ENCODE measurements at places on chromosomes 2 and 18.

DNA sequence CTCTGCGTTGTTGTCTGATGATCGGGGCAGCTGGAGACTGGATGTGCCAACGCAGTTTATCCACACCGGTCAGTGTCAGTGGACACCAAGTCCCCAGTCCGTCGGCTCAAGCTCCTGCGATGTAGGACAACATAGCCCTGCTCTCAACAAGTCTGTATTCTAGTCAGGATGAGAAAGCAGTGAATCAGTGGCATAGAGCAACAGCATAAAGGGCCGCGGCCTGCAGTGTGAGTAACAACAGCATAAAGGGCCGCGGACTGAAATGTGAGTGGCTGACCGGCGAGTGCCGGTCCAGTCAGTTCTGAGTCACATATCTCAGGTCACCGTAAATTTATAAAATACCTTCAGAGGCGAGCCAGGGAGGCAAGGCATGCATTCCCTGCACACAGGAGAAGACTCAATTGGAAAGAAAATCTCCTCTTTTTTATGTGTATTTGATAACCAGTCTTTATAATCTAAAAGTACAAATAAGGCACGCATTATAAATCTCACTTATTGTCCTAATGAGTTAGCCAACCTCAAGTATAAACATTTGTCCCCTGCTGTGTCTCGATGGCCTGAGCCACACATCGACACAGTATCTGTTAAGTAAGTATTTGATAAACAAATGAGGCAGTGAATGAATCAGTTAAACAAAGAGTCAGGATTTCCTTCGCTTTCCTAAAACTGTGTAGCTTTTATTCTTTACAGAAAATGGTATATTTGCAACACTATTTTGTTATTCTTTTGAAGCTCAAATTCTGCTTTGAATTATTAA, 33.8 kb upstream of the NFATC1 start:
- peak; percentile 61 for DNase-seq

- DNase-seq = no peak
Observed at GRCh38 chr18:6650127-6650507, 79.4 kb upstream of the ARHGAP28 start.

GRCh38 chr2:10019602-10020400, 23.5 kb upstream of the KLF11 start:
- DNase-seq = no peak

- DNase-seq = no peak
Observed at GRCh38 chr2:16763493-16763899, 97.9 kb upstream of the CYRIA start.

GRCh38 chr2:50895041-50895440, 136.9 kb downstream of the NRXN1 start:
- peak; percentile 4 for DNase-seq

DNA sequence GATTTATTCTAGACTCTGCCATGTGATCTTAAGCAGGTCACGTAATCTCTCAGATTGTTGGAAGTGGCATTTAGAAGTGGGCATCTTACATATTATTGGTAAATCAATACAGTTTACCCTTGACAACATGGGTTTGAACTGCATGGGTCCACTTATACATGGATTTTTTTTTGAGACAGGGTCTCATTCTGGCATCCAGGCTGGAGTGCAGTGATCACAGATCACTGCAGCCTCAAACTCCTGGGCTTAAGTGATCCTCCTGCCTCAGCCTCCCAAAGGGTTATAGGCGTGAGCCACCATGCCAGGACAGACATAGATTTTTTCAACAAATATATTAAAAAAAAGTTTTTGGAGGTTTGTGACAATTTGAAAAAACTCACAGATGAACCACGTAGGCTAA, 144.7 kb downstream of the OTX1 start:
- DNase-seq = no peak

GRCh38 chr2:62740221-62740620, 34.7 kb downstream of the EHBP1 start:
- DNase-seq = no peak

DNA sequence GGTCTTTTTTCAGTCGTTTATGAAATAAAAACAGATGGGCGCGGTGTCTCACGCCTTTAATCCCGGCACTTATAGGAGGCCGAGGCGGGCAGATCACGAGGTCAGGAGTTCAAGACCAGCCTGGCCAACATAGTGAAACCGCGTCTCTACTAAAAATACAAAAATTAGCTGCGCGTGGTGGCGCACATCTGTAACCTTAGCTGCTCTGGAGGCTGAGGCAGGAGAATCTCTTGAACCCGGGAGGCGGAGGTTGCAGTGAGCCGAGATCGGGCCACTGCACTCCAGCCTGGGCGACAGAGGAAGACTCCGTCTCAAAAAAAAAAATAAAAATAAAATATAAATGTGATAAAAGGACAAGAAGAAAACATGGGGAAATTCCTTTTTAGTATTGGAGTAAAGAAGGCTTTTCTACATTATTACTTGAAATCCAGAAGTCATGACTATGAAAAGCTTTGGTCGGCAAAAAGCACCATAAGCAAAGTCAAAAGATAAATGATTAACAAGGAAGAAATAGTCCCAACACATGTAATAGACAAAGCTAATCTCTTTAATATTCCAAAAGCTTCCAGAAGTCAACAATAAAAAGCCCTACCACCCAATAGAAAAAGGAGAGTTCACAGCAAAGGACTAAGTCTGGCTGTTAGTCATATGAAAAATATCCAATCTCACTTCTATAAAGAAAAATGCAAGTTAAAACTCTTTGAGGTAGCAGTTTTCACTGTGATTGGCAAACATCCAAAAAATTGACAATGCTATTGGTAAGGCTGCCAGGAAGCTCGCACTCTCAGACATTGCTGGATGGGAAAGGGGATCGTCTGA, 1.4 kb upstream of the FAM168B start:
- DNase-seq = no peak

DNA sequence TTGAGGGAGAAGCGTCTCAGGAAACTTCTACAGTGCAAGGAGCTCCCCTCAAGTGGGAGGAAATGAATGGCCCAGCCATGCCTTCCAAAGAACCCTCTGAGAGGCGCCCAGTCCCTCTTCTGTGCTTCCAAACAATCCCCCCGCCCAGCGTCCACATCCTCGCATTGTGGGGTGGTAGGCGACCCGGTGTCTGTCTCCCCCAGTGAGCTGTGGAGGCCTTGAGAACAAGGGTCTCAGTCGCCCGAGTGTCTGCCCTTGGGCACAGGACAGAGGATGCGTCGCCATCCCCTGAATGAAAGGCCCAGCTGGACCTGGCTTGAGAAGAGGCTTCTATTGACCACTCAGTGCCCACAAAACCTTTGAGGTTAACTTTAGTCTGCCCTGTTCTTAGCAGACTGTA, 29.7 kb downstream of the INPP5D start:
- DNase-seq = no peak

DNA sequence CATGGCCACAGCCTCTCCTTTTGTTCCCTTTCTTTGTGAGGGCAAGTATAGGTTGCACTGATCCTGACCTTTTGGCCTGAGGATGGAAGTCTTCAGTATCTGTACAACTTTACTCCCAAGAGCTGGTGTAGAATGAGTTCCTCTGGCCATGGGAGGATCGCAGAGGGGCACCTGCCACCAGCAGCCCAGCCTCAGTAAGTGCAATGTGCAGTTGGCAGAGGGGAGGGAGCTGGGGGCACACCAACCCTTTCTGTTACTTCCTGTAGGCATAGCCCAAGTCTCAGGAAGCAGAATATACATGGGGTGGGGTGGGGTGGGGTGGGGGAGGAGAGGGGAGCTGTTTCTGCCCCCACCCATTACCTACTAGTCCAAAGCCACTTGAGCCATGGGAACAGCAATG, 65.1 kb upstream of the AQP4 start:
- no peak for DNase-seq

DNA sequence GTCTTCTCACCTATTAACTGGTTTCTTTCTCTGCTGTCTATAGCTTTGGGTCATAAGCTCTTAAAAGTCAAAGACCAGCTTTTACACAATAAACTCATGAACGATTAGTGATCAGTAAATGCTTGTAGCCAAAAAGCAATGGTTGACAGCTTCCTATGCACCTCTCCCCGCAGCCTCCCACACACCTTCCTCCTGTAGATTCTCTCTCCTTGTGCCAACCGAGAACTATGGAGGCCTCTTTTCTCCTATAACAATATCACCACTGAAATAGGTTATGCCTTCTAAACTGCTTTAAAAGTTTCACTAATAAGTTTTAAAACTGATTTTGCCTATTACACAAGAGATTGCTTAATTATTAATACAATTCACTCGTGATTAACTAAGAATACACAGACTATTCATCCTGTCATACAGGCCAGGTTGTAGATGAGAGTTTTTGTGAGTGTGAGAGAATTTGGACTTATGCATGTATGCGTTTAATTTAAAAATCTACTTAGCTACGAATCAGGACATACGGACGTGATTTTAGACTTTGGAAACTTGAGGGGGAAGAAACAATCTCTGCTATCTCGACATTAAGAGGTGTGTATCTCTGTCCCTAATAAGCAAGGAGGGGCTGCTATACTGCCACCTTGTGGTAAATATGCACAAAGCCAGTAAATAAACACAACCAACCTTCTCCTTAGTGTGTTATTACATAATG, 229.1 kb upstream of the RBBP8 start:
- no peak for DNase-seq

DNA sequence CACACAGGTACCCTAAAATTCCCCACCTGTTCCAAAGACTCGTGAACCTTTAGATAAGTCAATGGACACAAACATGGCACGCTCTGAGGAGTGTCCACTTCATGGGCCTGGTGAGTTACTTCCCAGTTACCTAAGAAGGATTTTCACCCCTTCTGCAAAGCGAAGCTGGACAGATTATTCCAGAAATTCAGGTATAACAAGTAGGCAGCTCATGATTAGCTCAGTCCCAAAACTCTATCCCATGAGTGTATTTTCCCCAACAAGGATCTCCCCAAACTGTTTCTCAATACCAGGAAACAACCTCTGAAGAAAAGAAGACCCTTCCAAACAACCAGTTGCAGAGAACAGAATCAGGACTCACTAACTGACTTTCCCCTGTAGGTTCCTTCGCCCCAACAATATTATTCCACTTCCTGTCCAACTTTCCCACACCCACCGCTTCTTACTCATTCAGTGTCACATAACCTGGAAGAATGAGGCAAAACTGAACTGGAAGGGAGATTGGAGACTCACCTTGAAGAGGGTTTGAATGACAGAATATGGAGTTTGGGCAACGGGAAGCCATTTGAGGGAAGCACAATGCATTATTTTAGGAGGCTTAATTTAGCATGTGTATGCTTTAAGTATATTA, 120.1 kb downstream of the ANTXR1 start:
- DNase-seq = no peak

DNA sequence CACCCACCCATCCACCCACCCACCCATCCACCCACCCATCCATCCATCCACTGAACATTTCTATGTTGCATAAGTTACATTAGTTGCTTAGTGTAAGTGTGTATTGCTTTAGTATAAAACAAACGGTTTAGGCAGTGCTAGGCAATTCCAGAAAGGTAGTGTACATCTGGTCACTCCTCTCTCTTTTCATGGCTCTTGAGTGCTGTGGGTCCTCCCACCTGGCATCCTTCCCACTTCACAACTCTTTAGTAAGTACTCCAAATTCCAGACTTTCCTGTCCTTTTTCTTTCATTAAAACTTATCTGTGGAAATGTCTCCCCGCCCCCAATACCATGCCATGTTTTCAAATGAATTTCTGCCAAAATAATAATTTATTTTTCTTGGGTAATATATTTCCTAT, 122.5 kb downstream of the PLEKHM3 start:
- DNase-seq = no peak

- no peak for DNase-seq
Observed at GRCh38 chr2:196168181-196168580, 3.2 kb downstream of the STK17B start.

DNA sequence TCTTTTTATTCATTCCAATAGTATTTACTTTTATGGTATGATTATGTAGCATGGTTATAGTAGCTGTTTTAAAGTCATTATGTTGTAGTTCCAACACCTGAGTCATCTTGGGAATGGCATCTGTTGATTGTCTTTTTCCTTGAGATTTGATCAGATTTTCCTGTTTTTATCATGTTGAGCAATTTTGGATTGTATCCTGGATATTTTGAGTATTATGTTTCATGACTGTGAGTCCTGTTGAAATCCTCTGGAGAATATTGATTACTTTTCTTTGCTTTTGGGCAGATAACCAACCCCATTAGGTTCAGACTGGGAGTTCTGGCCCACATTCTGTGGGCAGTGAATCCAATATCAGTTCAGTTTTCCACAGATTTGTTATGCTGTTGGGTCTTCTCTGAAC, 163.2 kb upstream of the SPRED2 start:
- DNase-seq = no peak

- peak; percentile 94 for DNase-seq
Observed at GRCh38 chr2:42964439-42965083, 172.2 kb upstream of the HAAO start.

GRCh38 chr2:219509780-219510511, 4.3 kb upstream of the ASIC4 start:
- no peak for DNase-seq

DNA sequence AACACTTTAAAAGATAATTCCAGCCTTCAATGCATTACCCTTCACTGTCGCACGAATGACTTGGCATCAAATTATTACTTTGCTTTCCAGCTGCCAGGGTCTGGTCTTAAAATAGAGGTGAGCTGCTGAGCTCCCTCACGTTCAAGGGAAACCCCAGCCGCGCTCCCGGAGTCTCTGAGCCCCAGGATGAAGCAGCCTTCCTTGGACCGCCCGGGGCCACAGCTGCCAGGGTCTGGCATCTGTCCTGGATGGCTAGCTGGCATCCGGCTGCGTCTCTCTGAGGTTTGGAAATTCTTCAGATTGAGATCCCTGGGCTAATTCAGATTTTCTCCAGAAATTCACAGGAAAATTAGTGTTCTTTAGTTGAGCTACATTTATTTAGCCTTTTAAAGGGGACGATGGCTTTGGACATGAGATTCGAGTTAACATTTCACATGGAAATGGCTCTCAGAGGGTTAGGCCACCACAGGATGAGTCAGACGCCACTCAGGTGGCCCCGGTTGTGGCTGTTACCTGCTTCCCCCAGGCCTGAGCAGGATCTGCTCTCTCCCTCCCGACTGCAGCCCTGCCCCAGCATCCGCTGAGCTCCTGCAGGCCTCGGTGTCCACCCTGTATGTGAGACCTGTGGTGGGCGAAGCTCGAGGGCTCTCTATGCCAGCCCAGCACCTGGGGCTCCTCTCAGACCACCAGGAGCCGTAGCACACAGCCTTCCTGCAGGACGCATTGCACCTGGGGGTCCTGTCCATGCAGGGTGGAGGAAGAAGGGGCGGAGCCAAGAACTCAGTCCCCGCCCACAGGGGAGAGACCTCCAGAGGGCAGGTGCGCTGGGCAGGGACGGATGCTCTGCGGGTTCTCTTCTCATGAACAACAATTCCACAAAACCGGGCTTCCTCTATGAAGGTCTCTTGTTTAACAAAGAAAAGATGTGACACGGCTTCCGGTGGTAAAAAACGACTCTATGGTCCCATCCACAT, 255.5 kb downstream of the TWIST2 start:
- DNase-seq = no peak

Data from skeletal muscle cell (primary cell).